Stimulated activated CD4-positive, alpha-beta T cell treated with anti-CD3 and anti-CD28 coated beads, Interleukin-1b, Interleukin-23, amount 100 ng/mL, for 1 hour (primary cell): ENCODE measurements at places on chromosomes 2 and 18.

GRCh38 chr2:86633155-86633651, 9.5 kb upstream of the RNF103 start:
- no peak for DNase-seq

GRCh38 chr18:69261406-69261805, 139.3 kb upstream of the DOK6 start:
- no peak for DNase-seq

DNA sequence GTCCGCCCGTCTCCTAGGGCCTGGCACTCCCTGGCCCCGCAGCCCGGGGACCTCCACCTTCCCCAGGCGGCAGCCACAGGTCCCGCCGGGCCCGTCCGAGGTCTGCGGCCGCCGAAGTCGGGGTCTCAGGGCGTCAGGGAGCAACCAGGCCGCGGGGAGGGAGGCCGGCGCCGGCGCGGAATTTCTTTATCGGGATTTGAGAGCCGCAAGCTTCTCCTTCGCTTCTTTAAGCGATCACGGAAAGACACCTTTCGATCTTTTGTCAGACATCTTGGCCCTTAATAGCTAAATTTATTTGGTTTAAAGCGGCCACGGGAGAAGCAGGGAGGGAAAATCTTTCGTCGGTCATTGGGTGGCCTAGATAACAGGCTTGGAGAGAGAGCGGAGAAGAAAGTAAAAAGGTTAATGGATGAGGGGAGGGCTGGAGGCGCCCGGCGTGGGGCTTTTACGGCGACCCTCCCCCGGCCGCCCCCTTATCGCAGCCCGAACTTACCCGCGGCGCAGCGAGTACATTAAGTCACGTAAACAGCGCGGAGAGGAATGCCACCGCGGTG, 4.3 kb upstream of the GATA6 start:
- DNase-seq: no peak

DNA sequence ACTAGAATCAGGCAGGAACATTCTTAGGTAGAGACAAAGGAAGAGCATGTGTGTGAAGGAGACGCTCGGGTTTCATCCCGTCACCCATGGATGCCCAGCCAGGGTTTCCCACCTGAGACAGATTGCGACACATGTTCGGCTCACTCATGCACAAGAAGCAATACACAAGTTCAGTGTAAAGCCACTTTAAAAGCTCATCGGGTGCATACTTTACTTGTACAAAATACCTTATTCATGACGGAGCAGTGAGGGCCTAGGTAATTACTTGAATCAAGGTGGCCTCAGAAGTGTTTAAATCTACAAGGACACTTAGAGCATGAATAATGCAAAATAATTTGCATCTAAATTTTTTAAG, 42.0 kb downstream of the ZEB2 start:
- no peak for DNase-seq

DNA sequence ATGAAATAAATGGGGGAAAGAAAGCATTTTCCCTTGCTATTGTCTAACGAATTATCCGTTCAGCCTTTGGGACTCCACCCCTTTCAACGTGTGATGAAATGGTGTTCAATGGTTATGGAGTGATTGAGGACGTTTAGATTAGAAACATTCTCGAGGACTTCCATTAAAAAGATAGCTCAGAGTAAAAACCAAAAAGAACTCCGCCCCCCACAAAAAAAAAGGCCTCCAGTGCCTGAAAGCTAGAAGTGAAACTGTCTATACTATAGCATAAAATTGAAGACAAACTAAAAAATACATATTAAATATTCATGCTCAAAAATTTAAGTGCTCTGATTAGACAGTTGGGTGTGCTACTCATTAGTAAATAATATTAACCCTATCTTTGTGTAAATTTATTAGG, 3.0 kb upstream of the ZNF516 start:
- no peak for DNase-seq

DNA sequence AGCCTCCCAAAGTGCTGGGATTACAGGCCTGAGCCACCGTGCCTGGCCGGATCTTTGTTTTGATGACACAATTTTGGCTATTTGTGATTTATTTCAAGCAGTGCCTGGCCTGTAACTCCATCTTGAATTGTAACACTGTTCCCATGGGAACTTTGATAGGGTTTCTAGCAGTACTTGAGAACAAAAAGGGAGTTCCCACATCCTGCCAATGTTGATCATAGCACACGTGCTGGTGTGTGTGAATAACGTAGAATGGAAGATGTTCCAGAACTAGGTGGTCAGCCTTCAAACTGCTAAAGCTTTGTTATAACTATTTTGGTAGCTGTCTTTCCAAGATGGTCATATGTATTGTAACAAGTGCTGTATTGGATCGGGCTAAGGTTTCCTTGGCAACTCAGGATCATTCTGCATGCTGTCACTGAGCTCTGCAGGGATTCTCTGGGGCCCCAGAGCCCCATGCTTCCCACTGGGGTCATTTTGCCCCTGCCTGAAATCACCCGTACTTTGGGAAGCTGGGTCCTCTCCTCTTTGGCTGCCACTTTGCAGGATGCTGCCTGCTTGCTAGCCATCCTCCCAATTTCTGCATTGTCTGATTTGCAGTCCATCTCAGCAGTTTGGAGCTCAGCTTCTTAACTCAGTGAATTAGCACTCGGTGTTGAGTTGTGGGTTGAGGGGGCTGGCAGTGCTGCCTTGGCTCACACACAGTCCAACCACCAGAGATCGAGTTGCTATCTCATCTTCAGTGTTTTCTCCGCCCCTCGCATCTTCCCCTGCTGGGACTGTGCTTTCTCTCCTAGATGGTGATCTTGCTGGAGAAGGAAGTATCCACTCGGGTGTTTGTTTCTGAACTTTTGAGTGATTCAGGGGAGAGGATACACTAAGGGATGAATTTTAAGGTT, 26.8 kb downstream of the SH3RF3 start:
- no peak for DNase-seq
